IgD-negative memory B cell (primary cell): ENCODE measurements at places on chromosomes 7 and 10. TPM values are rescaled to one million over a fixed set of nuclear protein-coding genes. Genes with fewer than 3 reads are reported as not detected.

UCMA gene
- not detected for polyA plus RNA-seq

HGF gene
- polyA plus RNA-seq = not detected

GPR26 gene
- polyA plus RNA-seq = not detected

AKR1C4 gene
- polyA plus RNA-seq = not detected

PVRIG gene
- polyA plus RNA-seq = 94.5 TPM

SLC18A3 gene
- polyA plus RNA-seq = not detected

CNPY1 gene
- polyA plus RNA-seq = not detected

GIMAP5 gene
- 16.3 TPM for polyA plus RNA-seq

DHX32 gene
- polyA plus RNA-seq = 6.8 TPM

UPF2 gene
- polyA plus RNA-seq = 32.2 TPM

AGR2 gene
- polyA plus RNA-seq = not detected

SPDYE9 gene
- 0.19 TPM for polyA plus RNA-seq

MACC1 gene
- polyA plus RNA-seq = 1.2 TPM

ABCB1 gene
- 2.5 TPM for polyA plus RNA-seq

DIP2C gene
- 1.4 TPM for polyA plus RNA-seq

KDM7A gene
- 3.8 TPM for polyA plus RNA-seq

HOXA1 gene
- polyA plus RNA-seq = 0.24 TPM

PNLIPRP2 gene
- polyA plus RNA-seq = not detected

ABCC2 gene
- 0.33 TPM for polyA plus RNA-seq

CREB5 gene
- 1.3 TPM for polyA plus RNA-seq

EGR2 gene
- polyA plus RNA-seq = 2.6 TPM

MDFIC gene
- 55.1 TPM for polyA plus RNA-seq

CUZD1 gene
- polyA plus RNA-seq = 1.0 TPM
